GM04504 (cell line): ENCODE measurements at places on chromosomes 1 and 21.
A peak's percentile ranks its signal among the peaks of the same experiment; 100 is the strongest.

DNA sequence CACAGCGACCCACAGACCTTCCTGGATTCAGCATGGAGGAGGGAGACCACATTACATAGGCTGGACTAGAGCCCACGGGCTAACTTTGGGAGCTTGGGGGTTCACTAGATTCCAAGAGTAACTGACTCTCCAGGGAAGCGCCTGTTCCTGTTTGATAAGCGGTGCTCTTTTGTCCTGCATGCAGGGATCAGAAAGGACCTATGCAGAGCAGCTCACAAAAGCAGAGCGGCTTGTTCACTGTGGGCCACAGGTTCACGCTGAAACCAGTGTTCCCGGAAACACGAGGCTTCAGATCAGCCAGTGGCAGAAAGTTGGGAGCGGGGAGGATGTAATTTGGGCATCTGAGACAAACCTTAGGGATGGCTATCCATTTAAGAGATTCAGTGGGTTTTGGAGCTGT is 403.9 kb downstream of the PCP4 start:
- no peak for DNase-seq

- DNase-seq: no peak
These were observed 60.2 kb downstream of the MDM4 start for GRCh38 chr1:204576422-204576821.

DNA sequence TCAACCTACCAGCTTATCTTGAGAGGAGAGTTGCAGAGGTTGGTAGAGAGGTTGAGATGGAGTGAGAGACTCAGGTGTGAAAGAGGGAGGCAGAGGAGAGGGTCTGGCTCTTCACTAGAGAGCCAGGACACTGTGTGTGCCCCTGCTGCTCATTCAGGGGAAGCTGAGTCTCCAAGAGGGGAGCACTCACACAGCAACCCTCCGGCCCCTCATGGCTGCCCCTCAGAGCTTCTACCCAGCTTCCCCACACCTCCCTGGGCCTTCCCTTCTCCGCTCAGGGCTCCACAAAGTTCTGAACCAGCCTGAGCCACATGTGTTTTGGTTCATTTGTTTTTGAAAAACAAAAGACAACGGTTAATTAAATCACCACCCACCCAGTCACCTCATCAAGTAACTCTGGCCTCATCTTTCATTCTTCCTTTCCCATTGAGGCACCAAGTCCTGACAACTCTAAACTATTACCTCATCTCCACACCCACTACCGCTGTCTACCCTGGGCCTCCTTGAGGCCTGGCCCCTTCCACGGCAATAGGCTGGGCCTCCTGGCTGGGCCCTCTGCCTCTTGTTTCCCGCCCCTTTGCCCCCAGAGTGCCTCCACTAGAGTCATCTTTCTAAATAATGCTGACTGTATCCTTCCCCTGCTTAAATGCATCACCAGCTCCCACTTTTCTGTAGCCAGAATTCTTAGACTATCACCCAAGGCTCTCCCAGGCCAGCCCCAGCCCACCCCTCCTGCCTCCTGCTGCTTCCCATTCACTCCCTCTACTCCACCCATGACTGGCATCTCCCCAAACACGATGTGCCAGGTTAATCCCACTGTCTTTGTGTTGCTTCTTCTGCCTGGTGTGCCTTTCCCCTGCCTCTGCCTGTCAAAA is 33.0 kb downstream of the TNNT2 start:
- DNase-seq: no peak

GRCh38 chr1:55476445-55477015 is 261.4 kb upstream of the USP24 start:
- DNase-seq: no peak

GRCh38 chr21:21559285-21560045 is 561.3 kb downstream of the NCAM2 start:
- no peak for DNase-seq

GRCh38 chr1:8121261-8122159 is 95.4 kb upstream of the ERRFI1 start:
- DNase-seq: no peak

- no peak for DNase-seq
These were observed 61.7 kb upstream of the MRPS6 start for GRCh38 chr21:34011660-34012059.

GRCh38 chr1:92990828-92991227 is 29.6 kb upstream of the DIPK1A start:
- DNase-seq: no peak

- no peak for DNase-seq
These were observed 12.9 kb downstream of the CERS2 start for GRCh38 chr1:150961756-150962155.

GRCh38 chr1:50968158-50968820 is 1.8 kb upstream of the CDKN2C start:
- DNase-seq: peak; percentile 85

DNA sequence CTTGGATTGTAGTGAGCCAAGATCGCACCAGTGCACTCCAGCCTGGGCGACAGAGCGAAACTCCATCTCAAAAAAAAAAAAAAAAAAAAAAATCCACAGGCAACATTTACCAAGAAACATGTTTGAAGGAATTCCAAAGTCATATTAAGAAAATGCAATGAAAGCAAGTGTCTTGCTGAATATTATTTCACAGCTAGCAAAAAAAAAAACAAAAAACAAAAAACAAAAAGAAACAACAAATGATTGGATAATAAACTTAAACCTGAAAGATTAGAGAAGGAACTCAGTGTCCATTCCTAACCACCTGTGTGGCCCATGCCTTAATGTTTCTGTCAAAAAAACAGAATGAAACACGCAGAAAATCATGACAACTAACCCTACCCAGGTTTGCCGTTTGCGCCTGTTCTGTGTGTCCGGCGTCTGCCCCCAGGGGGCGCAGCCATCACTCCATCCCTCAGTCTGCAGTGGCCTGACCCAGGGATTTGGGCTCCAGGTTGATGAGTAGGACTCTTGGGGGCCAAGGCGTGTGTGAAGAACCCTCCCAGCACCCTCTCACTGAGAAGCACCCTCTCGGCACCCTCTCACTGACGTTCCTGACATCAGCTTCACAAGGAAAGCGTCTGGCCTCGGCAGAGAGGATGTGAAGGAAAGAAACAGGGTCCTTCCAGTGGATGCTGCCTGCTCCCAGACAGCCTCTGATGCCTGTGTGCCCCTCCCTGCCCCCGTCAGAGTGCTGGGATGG is 19.2 kb upstream of the PTTG1IP start:
- no peak for DNase-seq

DNA sequence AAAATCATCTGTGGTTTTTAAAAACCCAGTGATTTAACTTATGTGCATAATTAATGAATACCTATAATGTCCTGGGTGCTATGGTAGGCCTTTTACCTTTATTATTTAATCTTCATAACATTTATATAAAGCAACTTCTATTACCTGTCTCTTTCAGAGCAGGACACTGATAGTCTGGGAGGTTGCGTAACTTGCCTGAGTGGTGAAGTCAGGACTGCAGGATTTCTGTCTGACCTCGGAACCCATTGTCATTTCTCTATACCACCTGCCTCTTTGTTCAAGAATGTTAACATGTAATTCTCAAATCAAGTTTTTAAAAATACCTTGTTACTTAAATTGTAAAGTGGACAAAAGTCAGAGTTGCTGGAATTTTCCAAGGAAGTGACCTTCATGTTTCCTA is 41.0 kb upstream of the BACH1 start:
- DNase-seq: no peak

- DNase-seq: no peak
These were observed 332.5 kb downstream of the SETD4 start for GRCh38 chr21:35727830-35728229.

- DNase-seq: peak; percentile 79
These were observed 7.3 kb downstream of the RSRP1 start for GRCh38 chr1:25239681-25240541.
